Activated T-helper 1 cell treated with anti-CD3 and anti-CD28 coated beads, Interleukin-12 subunit alpha, Interleukin-12 subunit beta, Interleukin-2, Interleukin-4 antibody, amounts not matched to agents 30 ng/mL and 10 ng/mL and 1 ng/mL, durations not matched to agents 14 hours and 24 hours and 36 hours (primary cell): ENCODE measurements at places on chromosomes 5 and 9. TPM values are rescaled to one million over a fixed set of nuclear protein-coding genes. Genes with fewer than 3 reads are reported as not detected.

The TRIM36 gene
- total RNA-seq: not detected in 2 replicates

- DNase-seq: no peak
Measured at GRCh38 chr5:178433273-178433775, 156.9 kb downstream of the COL23A1 start.

GRCh38 chr9:87497604-87498045, at the start of gene DAPK1:
Gene DAPK1, plus strand, starts transcription at chr9:87497867. Its CDS starts 1,211 bp downstream, at chr9:87499078.
- DNase-seq: no peak

- DNase-seq: no peak
Measured at GRCh38 chr9:28781481-28781880, 1208.2 kb upstream of the C9orf72 start.

- DNase-seq: no peak
Measured at GRCh38 chr9:121844562-121844961, 193.1 kb downstream of the DAB2IP start.

GRCh38 chr9:128175726-128176125, 15.6 kb downstream of the CIZ1 start:
- DNase-seq: no peak

- DNase-seq: no peak
Measured at GRCh38 chr9:20930836-20931235, 100.6 kb downstream of the HACD4 start.

- DNase-seq: no peak
Measured at GRCh38 chr5:22665801-22666200, 187.3 kb downstream of the CDH12 start.

DNA sequence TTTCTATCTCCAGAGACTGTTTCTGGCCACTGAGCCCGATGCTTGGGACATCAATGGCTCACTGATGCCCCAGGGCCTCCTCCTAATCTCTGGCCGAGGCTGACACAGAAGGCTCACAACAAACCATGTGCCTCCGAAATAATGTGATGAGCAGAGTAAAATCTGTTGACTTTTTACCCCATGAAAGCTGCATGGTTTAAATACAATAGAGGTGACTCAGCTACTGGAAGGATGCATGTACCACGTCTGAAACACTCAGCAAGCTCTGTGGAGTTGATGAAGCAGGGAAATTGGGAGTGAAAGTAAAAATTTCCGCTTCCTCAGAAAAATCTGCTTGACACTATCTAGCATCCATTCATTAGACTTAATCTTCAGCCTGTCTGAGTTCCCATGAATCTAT, 111.1 kb upstream of the EQTN start:
- DNase-seq: no peak
